PC-9 (cell line): ENCODE measurements at places on chromosomes 16 and 17. TPM values are rescaled to one million over a fixed set of nuclear protein-coding genes. Genes with fewer than 3 reads are reported as not detected.

The MYOCD gene
- total RNA-seq: not detected in 2 replicates

The EXOC7 gene
- total RNA-seq: 118 and 131 TPM in 2 replicates

The IGFALS gene
- 0.18 TPM in 1 of 2 replicates, not detected in the other for total RNA-seq

The SOX8 gene
- not detected in 2 replicates for total RNA-seq

The MYH13 gene
- not detected in 2 replicates for total RNA-seq

The SCNN1B gene
- 0.57 and 0.60 TPM in 2 replicates for total RNA-seq

The CDRT15 gene
- not detected in 2 replicates for total RNA-seq

The RNF112 gene
- 2.0 and 2.3 TPM in 2 replicates for total RNA-seq

The MYH3 gene
- 0.07 and 1.1 TPM in 2 replicates for total RNA-seq
